ENCODE measurements at places on chromosomes 7 and 10. TPM values are rescaled to one million over a fixed set of nuclear protein-coding genes. Genes with fewer than 3 reads are reported as not detected.

GRCh38 chr7:111510584-111511378 lies 51.5 kb downstream of the IMMP2L start:
- peak; percentile 5 for DNase-seq

GRCh38 chr10:62127975-62128374 lies 140.7 kb downstream of the RTKN2 start:
- no peak for DNase-seq

- DNase-seq = peak; percentile 52
These were observed 97.6 kb upstream of the ZNF438 start for GRCh38 chr10:31129271-31129670.

DNA sequence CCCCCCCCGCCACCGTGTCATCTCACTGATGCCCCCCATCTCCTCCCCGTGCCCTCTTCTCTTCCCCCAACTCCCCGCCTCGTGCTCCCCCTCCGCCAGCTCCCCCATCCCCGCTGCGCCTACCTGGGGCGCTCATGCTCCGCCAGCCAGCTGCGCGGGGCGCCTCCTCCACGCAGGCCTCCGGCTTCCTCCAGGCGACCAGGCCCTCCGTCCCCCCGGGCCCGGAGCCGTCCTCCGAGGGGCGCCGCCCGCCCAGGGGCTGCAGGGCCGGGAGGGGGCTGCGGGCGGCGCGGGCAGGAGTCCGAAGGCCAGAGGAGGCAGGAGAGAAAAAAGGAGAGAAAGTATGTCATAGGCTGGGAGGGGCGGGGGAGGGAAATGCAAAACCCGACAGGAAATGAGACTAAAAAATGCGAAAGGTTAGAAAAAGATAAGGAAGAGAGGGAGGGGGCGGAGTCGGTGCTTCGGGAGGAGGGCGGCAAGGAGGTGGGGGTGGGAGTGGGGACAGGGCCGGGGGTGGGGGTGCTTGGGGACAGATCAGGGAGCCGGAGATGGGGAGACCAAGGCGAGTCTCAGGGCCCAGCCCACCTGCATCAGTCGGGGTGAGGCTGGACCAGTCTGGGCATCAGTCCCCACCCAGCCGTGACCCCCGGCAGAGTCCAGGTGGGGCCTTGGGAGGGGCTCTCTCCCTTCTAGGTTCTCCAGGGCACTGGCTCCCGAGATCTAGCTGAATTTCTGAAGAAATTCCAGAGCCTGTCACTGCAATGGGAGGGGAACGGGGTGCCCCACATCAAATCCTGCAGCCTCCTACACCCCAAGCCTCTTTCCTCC lies at the start of gene CARD11:
CARD11 (minus strand) TSS at position 324 of the 828 bp plus-strand sequence. CDS start 85,361 bp downstream, outside the sequence.
- DNase-seq = no peak

The SPACDR gene
- 0.34 TPM for total RNA-seq

DNA sequence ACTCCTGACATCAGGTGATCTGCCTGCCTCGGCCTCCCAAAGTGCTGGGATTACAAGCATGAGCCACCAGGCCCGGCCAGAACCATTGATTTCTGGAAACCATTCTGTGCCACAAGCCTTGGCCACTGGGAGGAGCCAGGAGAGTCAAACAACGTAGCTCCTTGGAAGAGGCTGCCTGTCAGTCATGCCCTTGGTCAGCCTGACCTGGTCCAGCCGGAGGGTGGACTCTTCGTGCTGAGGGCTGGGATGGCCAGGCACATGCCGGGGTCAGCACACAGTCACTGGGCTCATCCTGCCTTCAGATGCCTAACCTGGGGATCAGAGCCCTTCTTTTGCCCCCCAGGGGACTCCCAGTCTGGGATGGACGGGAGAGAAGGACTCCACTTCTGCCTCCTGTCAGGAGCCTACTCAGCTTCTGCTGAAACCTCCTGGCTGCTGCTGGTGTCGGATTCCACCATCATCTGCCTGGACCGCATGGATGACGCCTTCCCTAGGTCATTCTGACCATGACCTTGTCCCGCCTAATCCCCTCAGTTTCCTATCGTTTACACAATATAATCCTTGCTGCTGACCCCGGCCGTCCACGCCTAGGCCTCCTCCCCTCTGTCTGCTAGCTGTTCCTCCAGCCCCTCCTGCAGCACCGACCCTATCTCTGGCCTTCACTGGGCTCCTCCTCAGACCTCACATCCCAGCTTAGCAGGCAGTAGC lies 30.4 kb downstream of the TMEM270 start:
- DNase-seq = peak; percentile 14

- DNase-seq = no peak
These were observed 314.1 kb downstream of the LRRTM3 start for GRCh38 chr10:67239864-67240497.

The RBM20 gene
- 5.3 TPM for total RNA-seq

The TET1 gene
- 1.2 TPM for total RNA-seq

DNA sequence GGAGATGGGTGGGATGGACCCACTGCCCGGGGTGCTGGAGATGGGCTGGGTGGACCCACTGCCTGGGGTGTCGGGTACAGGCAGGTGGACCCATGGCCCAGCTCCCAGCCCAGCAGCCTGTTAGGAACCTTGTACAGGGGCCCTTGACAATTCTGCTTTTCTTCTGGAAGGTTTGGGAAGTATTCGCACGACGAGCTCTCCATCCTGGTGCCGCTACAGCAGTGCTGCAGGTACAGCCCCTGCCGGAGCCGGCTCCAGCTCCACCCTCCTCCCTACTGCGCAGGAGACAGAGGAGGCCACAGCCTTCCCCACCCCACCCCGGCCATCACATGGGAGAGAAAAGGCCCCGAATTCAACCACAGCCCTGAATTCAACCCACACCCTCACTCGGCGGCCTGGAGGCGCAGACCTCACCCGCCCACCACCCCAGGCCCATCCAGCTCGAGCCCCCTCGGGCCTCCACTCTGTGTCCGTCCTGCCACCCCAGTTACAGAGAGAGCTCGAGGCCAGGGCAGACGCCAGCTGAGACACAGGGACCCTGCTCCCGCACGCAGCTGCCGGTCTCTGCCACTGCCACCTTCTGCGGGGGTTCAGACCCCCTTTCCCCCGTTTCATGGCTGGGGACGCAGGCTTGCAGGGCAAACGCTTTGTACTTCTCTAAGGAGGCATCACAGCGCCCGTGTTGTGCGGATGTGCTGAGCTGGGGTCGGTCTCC lies 31.3 kb upstream of the FOXL3 start:
- no peak for DNase-seq

- DNase-seq = peak; percentile 43
These were observed 66.1 kb downstream of the AMZ1 start for GRCh38 chr7:2754086-2754485.

DNA sequence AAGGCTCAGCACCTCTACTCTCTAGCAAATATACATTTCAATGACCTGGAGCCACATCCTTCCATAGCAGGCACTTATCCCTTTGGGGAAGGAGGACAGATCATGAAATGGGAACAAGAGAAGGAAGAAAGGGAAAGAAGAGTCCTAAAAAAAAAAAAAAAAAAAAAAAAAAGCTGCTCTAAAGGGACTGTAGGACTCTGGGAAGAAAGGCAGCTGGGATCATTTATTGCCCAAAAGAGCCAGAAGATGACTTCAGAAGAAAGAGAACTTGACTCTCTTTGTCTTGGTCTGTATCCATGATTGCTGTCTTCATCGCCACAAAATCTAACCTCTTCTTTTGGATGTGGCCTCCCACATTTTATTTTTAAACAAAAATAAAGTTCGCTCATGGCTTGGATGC lies 203.6 kb upstream of the CELF2 start:
- no peak for DNase-seq

DNA sequence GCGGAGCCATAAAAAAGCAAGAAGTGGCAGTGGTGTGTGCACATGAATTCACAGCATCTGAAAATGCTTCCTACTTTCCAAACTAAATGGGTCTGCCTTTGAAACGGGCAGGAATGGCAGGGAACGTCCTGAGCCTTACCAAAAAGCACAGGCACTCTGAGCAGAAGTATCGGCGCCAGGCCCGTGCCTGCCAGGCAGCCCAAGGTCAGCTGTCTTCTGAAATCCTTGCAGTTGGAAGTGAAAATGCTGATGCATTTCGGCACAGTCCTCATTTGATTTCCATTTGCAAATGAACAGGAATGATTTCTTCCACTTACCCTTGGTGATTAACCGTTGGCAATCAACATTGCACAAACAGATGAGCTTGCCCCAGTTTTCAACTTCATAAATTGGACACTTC lies 47.6 kb upstream of the MNX1 start:
- no peak for DNase-seq

The HABP2 gene
- total RNA-seq = 0.19 TPM

DNA sequence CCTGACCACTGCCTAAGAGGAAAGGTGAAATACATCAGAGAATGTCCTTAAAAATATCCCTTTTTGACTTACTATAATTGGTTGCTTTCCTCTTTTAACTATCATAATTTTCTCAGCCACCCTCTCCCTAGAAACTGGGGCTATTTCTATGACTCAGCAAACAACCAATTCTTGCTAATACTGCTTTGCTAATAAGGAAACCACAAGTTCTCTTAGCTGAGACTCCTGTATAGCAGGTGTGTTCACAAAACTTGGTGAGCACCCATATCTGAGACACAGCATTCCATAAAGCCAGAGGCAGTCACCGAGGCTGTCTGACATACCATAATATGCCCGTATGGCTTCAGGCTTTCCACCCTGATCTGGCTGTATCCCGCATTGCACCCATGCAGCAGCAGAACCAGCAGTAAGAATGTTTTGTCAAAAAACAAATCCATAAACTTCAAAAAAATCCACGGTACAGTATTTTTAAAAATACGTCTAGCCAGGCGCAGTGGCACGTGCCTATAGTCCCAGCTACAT lies 191.7 kb upstream of the C7orf33 start:
- no peak for DNase-seq

The FXYD4 gene
- not detected for total RNA-seq

DNA sequence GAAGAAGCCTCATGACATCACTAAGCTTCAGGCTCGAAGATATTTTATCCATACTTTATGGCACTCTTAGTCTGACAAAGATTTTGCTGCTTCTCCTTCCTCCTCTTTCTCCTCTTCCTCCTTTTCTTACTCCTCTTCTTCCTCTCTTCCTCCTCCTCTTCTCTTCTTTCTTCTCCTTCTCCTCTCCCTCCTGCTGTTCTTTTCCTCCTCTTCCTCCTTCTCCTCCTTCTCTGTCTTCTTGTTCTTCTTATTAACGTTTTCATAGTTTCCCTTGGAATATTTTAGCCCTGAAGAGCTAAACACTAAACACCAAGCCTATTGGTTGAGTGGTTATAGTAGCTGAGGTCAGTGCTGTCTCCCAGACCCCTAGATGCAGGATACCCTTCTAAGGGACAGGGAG lies 137.7 kb downstream of the CREB5 start:
- no peak for DNase-seq

The NKX1-2 gene
- total RNA-seq = not detected

All from dermis blood vessel endothelial cell (primary cell).